ENCODE measurements at places on chromosomes 11 and 22.

- DNase-seq: no peak
These were observed 33.0 kb downstream of the CCDC34 start for GRCh38 chr11:27329867-27330632.

DNA sequence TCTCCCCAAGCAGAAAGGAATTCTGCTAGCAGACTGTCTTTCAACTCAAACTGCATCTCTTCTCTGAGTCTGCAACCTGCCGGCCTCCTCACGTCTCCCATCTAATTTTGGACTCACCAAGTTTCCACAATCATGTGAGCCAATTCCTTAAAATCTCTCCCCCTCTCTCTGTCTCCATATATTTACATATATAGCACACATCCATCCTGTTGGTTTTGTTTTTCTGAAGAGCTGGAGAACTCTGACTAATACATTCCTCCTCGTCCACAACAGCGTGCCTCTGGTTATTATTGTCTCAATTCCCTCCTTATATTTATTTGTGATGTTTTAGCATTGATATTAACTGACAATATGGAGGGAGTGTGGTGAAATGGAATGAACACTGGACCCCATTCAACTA is 29.6 kb upstream of the FJX1 start:
- no peak for DNase-seq

- no peak for DNase-seq
These were observed 77.8 kb downstream of the CDKN1C start for GRCh38 chr11:2807801-2808241.

GRCh38 chr22:24175160-24175808 is 6.0 kb upstream of the SUSD2 start:
- peak; percentile 59 for DNase-seq

DNA sequence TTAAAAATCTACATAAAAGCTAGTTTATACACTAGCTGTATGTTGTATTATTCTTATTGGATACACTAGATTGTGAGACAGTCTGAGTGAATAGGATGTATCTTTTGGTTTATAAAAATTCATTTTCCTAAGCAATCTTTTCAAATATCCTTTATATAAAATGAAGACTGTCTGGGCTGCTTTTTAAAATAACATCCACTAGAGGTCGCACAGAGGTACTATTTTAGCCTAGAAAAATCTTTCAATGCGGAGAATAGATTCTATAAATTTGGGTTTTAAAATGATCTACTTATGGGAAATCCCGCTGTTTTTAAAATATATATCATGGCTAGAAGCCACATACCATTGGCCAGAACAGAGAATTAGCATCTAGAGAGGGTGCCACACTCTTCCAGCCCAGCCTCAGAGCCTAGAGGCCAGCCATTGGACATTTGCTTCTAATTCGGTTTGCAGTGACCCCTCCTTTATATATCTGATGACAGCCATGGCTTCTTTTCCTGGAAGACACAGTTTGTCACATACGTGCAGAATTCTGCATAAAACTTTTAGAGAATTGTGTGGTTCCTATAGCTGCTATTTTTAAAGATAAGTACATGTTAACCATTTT is 7.3 kb downstream of the C11orf97 start:
- no peak for DNase-seq

DNA sequence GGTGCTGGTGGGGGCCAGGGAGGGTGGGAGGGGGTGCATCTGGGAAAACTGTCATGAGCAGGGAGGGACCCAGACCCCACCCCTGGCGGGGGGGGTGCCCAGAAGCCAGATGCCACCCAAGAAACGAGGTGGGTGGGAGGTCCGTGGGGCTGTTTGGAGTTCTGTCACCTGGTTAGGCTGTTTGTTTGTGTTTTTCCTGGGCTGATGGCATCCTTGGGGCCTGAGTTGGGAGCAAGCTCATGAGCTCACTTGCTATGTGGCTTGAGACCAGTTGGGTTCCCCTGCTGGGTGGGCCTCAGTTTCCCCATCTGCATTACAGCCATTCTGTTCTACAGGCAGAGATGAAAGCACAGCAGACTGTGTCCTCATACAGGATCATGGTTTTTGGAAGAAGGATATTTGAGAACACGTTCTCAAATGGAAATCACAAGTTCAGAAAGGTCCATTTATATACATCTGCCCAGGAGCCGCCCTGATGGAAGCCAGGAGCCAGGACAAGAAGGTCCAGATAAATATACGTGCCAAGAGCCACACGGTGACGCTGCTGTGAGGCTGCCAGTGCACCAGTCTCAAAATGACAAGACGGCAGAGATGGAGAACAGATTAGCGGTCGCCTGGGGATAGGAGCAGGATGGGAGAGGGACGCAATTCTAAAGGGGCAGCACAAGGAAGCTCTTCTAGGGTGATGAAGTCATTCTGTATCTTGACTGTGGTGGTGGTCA is 312.9 kb downstream of the MN1 start:
- no peak for DNase-seq

GRCh38 chr22:34736081-34736480 is 329.9 kb upstream of the ISX start:
- no peak for DNase-seq

- no peak for DNase-seq
These were observed 2.9 kb downstream of the KLHL35 start for GRCh38 chr11:75429902-75430713.

DNA sequence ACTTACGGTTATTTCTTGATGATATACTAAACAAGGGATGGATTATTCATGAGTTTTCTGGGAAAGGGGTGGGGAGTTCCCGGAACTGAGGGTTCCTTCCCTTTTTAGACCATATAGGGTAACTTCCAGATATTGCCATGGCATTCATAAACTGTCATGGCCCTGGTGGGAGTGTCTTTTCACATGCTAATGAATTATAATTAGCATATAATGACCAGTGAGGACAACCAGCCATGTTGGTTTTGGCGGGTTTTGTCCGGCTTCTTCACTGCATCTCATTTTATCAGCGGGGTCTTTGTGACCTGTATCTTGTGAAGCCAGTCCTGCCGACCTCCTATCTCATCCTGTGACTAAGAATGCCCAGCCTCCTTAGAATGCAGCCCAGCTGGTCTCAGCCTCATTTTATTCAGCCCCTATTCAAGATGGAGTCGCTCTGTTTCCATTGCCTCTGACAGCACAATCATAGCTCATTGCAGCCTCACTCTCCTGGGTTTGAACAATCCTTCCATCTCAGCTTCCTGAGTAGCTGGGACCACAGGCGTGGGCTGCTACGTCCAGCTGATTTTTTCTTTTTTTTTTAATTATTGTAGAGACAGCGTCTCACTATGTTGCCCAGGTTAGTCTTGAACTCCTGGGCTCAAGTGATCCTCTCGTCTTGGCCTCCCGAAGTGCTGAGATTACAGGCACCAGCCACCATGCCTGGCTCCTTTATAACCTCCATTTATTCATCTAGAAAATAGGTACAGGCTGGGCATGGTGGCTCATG is 52.6 kb upstream of the EMID1 start:
- DNase-seq: no peak

DNA sequence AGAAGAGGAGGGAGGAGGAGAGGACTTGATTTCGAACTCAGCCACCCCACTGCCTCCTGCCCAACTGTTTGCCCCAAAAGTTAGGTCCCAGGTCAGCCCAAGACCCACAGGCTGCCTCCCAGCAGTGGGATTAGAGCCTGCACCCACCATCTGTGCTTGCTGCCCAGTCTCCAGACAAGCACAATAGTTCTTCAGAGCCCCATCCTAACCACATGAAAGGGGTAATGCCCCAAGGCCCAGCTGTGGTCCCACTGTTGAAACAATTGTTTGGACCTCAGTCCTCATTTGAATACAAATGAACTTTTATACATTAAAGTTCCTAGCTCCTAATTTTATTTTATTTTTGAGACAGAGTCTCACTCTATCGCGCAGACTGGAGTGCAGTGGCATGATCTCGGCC is 5.4 kb upstream of the VPS51 start:
- no peak for DNase-seq

GRCh38 chr11:118311518-118311917 is 7.0 kb downstream of the CD3E start:
- no peak for DNase-seq

- DNase-seq: peak; percentile 52
These were observed 74.9 kb upstream of the HORMAD2 start for GRCh38 chr22:30005213-30005857.

DNA sequence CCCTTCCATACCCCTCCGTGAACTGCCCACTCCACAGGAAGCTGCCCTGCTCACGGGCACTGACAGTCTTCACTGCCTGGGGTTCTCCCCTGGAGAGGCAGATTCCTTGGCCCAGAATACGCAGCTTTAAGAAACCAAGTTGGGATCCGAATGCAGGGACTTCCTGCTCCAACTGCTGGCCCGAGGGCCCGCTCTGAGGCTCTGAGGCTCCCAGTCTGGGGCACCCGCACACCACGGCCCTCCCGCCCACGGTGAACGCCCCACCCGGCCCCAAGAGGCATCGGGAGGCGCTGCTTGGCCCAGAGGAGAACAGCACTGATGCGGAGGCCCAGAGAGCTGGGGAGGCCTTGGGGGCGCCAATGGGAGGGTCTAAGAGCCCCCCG is 42.3 kb downstream of the IGF2 start:
- no peak for DNase-seq

- no peak for DNase-seq
These were observed 107.2 kb downstream of the SCN3B start for GRCh38 chr11:123547180-123547579.

GRCh38 chr11:127506126-127506525 is 505.6 kb upstream of the KIRREL3 start:
- no peak for DNase-seq

DNA sequence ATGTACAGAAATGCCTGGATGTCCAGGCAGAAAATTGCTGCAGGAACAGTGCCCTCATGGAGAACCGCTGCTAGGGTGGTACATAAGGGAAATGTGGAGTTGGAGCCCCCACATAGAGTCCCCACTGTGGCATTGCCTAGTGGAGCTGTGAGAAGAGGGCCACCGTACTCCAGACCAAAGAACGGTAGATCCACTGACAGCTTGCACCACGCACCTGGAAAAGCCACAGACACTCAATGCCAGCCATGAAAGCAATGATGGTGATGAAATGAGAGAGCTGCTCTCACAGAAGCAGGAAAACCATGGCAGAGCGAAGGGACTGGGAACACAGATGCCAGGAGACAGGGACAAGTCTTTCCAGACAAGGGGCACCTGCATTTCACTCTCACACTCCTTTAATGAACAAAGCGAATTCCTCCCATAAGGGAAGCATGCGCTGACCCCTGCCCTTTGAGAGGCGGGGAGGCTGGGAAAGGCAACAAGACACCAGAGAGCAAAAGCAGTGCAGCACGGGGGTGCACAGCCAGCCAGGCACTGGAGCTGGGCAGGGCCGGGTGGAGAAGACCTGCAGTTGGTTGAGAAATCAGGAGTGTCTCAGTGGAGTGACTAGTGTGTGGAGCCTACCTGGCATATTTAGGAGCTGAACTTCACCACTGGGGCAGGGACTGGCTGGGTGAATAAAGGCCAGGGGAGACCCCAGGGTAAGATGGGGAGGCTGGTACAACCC is 1025.2 kb downstream of the TBC1D22A start:
- no peak for DNase-seq

DNA sequence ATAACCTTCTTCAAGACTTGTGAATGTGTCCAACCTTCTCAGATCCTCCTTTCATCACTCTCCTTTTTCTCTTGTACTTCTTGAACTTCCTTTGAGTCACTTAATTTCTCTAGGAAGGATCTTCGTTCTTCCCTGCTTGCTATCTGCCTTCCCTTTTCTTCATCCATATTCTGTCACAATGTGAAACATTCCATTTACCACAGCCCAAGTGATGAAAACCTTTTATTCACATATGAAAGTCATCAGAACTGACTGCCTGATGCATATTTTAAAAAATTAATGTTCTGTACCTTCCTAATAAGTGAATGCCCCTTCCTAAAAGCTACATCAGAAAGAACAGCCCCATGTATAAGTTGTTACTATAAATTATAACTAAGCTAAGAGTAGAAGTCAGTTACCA is 520.4 kb upstream of the LUZP2 start:
- DNase-seq: no peak

- DNase-seq: no peak
These were observed 583 bp downstream of the PDGFD start for GRCh38 chr11:104163100-104164027.

- DNase-seq: no peak
These were observed 697.1 kb upstream of the FAT3 start for GRCh38 chr11:91527380-91528030.

- DNase-seq: no peak
These were observed 40.2 kb upstream of the WNT7B start for GRCh38 chr22:46017166-46017565.

- no peak for DNase-seq
These were observed 271.5 kb upstream of the PDGFD start for GRCh38 chr11:104435494-104435893.

GRCh38 chr11:69300120-69301060 is 6.4 kb downstream of the MYEOV start:
- no peak for DNase-seq

DNA sequence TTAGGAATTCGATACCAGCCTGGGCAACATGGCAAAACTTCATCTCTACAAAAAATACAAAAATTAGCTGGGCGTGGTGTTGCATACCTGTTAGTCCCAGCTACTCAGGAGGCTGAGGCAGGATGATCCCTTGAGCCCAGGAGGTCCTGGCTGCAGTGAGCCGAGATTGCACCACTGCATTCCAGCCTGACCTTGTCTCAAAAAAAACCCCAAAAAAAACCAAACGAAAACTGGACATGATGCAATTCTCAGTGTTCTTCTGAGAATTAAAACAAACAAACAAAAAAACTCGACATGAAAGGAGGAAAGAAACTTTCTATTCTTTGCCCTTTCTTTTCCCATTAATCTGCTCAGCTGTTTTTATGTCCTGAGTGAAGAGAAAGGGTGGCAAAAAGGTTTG is 7.4 kb downstream of the MED17 start:
- no peak for DNase-seq

DNA sequence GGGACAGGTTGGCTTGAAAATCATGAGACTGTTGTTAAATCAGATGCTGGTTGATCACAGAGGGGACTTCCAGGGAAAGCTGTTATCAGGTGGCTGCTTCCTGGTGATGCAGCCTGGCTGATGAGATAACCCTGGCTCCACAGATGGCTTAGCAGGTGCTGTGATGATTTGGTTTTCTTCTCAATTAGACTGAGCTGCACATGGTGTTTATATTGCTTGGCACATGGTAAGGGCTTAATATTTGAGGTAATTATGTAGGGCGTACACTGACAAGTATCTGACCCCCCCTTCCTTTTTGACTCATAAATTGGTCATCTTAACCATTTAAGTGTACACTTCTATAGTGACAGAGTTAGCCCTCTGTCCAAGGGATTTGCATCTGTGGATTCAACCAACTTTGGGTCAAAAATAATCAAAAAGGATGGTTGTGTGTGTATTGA is 7.0 kb downstream of the RPS3 start:
- DNase-seq: no peak

GRCh38 chr11:69003866-69004367 is 9.1 kb downstream of the MRGPRF start:
- no peak for DNase-seq

DNA sequence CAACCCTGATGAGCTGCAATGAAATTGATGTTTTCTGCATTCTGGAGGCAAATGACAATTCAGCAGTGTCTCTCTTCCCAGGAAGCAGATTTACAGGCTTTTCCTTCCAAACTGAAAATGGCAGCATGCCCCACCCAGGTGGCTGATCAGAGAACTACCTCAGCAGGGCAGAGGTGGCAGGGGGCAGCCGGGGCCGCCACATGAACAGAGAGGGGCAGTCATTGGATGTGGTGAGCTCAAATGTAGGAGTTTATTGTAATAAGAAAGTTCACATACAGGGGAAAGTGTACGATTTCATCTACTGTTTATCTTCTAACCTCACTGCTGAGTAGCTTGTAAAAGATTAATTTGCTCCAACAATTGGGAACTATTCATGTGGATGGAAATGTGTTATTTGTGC is 15.7 kb upstream of the PARVA start:
- DNase-seq: no peak

GRCh38 chr11:5251746-5252145 is 2.1 kb upstream of the HBG1 start:
- DNase-seq: no peak

GRCh38 chr11:115759622-115760460 is 255.6 kb upstream of the CADM1 start:
- DNase-seq: no peak
